ENCODE measurements at places on chromosomes 5 and 9.

- no peak for DNase-seq
Observed at GRCh38 chr9:111974092-111974681, 77.6 kb downstream of the UGCG start.

DNA sequence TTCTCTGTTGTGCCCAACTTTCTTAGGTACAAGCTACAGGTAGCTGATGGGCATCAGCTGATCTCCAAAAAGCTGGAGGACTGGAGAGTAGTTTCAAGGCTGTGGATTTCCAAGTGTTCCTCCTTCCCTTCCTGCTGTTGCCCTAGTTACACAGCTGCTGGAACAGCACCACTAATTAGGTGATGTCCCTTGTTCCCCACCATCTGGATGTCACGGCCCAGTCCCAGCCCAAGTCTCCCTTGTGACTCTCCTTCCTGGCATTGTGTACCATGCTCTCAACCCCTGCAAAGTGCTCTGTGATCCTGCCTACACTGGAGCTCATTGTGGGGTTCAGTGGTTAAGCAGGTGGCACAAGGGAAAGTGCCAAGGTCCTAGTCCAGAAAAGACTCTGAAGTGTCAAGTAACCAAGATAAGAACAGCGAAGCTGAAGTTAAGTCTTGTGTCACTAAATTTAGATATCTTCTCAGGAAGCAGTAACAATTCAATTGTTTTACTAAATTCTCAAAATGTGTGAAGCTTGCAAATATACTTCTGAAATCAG lies 604.5 kb downstream of the ISL1 start:
- no peak for DNase-seq

DNA sequence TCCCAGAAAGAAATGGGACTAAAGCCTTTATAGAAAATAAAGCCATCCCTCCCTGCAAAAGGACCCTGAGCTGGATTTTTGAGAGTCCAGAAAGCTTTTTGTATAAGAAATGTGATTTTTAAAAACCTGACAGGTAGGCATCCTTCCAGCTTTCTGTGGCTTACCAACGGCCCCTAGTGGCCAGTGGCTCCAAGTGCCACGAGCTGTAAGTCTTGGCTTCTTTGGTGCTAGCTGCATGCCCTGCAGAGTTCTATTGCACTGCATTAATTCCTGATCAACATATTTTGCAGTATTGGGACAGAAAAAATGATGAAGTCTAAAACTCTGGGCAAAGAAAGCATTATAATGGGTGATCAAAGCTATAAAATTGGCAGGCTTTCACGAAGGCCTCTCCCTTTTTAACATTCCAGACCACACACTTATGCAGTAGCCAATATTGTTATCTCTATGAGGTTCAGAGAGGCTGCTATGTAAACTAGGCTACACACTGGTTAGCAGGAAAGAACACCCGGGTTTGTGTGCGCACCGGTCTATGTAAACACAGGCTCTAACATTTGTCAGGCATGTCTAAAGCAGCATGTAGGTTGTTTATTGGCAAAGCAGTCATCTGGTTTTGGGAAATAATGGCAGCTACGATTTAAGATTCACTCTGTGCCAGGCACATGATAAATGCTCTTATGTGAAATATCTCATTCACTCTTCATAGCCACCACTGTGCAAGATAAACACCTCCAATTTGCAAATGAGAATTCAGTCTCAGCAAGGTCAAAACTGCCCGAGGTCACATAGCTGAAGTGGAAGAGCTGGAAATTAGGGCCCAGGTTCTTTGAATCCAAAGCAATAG lies 55.2 kb downstream of the NMUR2 start:
- no peak for DNase-seq

GRCh38 chr5:115375893-115376292 lies 79.4 kb upstream of the CCDC112 start:
- no peak for DNase-seq

- DNase-seq, result no peak
Observed at GRCh38 chr9:127717766-127718165, 1.9 kb downstream of the TTC16 start.

GRCh38 chr5:31408814-31409213 lies 123.1 kb downstream of the DROSHA start:
- DNase-seq, result no peak

DNA sequence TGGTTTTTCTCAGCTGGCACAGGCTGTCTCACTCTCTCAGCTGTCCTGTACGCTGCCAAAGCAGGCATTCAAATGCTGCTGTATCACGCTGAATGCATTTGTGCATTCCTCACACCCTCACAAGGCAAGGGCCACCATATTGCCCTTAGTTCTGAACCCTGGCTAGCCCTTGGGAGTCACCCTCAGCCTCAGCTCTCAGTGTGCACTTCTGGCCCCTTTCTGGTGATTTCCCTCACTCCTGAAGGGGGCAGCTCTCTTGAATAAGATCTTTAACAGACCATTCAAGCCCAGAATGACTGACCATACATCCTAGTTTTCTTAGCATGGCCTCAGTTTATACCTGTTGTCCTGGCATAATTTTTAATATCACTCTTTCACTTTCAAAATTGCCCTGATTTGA lies 84.3 kb downstream of the HTR1A start:
- no peak for DNase-seq

DNA sequence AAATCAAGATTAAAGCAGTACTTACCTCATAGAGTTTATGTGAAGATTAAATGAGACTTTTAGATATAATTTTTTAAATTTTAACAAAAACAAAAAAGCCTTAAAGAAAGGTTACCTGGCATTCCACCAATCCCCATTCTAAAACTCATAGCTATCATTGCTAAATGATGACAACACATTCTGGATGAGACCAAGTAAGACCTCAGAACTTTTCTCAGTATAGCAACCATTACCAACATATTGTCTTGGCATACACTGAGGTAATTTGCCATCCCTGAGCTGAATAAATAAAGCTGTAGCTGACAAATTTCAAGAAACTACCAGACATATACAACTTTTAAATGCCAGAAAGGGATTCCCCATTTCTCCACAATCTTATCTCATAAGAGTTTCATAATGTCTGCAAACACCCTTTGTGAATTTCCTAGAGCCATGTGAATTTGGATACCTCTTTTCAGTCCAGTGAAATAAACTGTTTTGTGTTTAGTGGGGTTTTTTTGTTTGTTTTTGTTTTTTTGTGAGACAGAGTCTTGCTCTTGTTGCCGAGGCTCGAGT lies 29.5 kb downstream of the RANBP3L start:
- no peak for DNase-seq

DNA sequence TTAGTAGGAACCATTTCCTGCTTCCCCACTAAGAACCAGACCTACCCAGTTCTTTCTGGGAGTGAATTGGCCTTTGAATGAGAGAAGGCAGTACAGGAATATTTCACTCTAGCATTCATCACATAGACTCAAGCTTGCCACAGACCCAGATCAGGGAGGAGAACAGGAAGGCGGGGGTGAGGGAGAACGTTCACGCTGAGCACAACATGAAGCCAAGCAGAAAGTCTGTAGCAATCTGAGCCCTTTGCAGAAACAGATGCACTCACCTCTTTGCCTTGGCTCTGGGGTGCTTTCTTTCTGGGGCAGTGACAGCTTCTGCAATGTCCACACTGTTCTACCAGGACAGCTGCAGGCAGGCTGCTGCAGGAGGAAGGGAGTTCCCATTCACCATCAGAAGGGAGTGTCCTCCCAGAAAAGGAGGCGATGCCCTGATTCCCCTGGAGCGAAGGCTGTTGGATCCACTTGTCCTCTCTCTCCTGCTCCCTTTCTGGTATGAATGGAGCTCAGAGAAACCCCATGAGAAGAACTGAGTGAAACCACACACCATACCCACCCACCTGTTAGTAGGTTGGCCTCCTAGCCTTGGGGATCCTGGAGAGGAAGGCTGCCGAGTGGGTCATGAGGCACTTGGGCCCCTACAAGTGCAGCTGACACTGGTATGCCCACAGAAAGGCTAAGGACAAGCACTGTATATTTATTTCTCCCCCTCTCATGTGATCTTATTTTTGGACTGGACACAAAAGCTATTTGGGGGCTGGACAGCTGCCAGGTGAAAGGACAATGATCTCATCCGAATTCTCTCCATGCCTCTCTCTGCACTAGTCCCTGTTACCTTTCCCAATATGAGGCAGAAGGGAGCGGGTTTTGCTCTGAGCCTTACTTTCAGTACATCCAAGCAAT lies 11.7 kb upstream of the FGF1 start:
- no peak for DNase-seq

DNA sequence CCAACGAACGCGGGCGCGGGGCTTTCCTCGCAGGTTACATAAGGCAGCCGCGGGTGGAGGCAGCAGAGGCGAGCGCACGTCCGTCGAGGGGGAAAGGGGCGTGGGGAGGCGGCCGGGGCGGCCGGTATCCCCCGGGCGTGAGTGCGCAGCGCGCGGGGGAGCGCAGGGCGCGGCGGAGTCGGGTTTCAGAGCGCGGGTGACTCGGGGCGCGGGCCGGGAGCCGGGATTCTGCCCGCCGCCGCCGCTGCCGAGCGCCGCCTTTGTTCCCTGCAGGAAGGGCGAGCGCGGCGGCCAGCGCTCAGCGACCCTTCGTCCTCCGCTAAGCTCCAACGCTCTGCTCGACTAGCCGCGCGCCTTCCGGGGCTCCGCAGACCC lies at the start of gene COL15A1:
COL15A1 (plus strand) TSS at position 226 of the 375 bp plus-strand sequence. CDS start 155 bp downstream, outside the sequence.
- no peak for DNase-seq

DNA sequence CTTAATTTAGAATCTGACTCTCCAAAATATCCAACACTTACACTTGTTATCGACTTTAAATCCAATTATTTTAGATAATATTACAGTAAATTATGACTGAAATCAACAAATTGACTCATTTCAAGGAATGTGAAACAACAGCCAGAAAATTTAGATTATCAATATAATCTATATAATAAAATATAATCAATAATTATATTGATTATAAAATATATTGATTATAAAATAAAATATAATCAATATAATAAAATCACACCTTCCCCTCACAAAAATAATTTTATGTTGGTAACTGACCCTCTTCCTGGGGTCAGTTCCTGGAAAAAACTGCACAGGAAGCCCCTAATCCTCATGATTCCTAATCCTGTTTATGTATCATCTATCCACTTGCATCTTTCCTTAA lies 91.1 kb downstream of the CEMIP2 start:
- no peak for DNase-seq

DNA sequence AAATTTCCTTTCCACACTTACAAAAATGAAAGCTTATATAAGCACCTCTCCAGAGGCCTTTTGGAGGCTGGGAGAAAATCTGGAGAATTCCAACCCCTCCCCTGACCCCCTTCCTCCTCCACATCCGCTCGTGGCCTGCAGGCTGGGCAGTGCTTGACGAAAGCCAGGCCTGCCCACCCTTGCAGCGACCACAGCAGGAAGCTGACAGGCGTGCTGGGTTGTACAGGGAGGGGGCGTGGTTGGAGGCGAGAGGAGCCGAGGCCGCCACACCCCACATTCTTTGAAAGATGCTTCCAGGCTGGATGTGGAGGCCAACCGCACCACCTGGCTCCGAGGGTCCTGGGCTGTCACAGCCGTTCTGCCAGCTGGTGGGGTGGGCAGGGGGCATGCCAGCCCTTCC lies 47.8 kb upstream of the IER5L start:
- DNase-seq, result no peak

DNA sequence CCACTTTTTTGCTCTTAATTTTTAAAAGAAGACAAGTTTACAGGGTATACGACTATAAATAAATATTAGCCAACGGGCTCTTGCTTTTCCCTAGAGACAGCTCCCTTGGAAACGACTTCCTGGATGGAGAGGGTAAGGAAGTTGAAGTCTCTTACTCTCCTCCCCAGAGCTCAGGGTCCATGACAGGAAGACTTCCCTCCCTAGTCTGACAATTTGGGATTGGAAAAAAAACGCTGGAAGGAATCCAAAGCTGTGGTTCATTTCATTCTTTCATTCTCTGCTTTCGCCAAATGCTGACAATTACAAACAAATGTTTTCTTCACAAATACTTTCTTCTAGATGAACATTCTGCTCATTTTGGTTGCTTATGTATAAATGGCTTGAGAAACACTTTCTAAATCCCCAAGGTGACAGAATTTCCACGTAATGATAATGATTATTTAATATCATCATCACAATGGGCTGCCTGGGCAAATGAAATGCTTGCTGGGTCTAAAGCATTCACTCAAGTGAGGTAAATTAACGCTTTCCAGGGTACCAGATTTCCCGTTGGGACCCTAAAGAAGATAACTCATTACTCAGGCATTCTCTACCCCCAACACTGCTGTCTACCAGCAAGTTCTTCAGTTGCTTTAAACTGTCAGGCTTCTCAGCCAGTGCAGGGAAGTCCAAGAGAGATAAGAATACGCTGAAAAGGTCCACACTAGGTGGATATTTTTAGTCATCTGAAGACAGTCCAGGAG lies 139.8 kb upstream of the SLC30A5 start:
- DNase-seq, result no peak

DNA sequence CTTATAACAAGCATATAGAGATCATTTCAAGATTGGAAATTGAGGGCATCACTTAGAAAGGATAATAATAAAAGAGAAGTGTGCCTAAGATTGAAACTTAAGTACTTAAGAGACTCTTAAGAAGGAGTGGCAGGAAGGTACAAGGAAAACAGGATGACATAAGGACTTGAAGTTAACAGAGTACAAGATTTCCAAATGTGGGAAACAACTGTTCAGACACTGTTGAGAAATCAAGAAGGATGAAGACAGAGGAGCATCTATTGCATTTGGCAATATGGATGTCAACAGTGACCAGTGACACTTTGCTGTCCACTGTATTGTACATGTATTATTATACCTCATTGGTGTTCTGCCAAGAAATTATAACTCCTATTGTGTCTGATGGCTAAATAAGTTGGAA lies 157.8 kb upstream of the PTGER4 start:
- no peak for DNase-seq

DNA sequence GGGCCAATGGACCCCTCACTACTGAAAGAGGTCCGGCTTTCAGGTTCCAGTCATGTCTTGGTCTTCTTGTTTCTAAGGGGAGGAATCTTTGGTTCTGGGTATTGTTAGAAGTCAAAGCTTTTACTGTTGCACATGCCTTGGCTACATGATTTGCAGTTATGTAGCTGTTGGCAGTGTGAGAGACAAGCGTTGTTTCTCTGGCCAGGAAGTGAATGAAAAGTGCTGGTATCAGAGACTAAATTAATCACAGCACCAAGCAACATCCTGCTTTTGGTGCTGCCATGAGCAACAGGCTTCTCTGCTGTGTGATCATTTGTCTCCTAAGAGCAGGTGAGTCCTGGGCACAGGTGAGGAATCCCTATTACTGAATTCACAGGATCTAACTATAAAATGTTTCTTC lies 100.1 kb upstream of the PRSS3 start:
- no peak for DNase-seq

GRCh38 chr9:112283582-112284253 lies 49.7 kb downstream of the PTBP3 start:
- DNase-seq, result no peak

- DNase-seq, result no peak
Observed at GRCh38 chr5:59036274-59036961, 453.5 kb downstream of the RAB3C start.
